Fibroblast of skin of right quadriceps (primary cell): ENCODE measurements at places on chromosomes 12 and 14.

DNA sequence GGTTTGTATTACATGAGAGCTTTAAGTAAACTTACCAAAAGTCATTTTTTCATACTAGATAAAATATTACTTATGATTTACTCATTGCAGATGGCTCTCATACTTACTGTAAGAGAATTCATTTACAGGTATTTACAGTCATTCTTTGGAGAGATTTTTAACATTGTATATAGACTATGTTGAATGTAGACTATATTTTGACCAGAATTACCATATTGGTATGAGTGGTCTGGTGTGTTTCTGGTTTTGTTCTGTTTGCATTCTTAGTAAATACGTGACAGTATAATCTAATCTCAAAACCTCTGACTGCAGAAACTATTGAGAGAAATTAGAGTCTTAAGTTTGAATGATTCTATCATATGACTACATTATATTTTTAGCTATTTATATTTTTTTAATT is 91.1 kb downstream of the USP15 start:
- DNase-seq = no peak

DNA sequence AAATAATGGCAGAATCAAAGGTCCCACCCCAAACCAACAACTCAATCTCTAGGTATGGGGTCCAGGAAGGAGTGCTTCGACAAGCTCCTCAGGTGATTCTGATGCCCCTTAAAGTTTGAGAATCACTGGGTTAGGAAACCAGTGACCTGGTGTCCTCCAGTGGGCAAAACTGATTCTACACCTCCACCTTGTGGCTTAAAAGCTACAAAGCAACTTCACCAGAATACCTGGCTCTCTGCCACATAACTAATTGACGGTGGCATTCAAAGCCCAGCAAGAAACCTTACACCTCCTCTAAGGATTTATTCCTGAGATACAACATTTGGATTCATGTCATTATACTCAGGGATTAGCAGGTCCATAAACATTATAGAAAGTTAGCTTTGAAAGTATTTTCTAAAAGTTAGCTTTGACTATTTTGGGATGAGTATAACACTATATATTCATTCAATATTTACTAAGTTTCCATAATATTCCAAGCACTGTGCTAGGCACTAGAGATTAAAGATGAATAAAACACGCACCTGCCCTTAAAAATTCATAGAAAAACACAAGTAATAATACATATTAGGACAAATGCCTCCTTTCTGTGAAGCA is 45.4 kb downstream of the DCAF5 start:
- DNase-seq = peak; percentile 73

- no peak for DNase-seq
Observed at GRCh38 chr14:71960494-71961353, 28.5 kb downstream of the RGS6 start.

- no peak for DNase-seq
Observed at GRCh38 chr12:67202678-67203012, 66.5 kb upstream of the CAND1 start.

- no peak for DNase-seq
Observed at GRCh38 chr14:96261053-96261452, 5.0 kb downstream of the BDKRB1 start.

DNA sequence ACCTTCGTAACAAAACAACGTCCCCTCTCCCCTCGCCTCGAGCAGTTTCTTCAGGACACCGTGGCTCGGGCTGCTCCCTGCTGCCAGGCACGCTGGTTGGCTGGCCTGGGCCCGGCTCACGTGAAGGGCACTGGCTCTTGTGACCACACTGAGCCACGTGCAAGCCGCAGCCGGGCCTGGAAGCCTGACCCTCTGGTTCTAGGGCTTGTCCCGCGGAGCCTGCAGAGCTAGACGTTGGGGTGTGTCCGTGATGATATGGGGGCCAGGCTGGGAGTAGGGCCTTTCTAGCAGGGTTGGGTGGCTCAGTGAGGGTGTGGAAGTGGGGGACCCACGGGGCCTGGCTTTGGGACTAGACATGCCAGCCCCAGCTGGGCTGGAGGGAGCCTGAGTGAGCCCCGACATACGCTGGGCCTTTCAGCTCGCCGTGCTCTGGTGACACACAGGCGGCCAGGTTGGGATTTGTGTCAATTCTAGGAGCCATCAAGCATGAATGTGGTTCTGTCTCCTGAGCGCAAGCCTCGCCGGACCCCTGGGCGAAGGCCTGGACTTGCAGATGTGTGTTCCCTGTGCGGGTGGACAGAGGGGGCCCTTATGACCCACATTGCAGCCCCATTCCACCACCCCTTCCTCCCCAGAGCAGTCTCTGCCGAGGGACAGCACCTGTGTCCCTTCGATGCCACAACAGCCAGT is 13.6 kb upstream of the AMN start:
- no peak for DNase-seq

DNA sequence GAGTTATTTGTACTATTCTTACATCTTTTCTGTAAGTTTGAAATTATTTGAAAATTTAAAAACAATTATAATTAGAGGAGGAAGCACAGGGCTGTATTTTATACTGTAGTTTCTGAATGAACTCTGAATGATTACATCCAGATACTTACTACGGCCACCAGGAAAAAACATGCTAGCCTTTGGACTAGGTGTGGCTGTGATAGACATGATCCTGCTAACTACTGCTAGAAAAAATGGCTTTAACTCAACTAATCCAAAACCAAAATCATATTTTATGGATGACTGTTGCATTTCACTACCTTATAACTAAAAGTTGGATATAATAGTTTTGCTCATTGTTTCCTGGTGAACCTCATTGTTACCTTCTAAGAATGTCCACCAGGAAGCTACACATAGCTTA is 15.1 kb upstream of the SLC25A3 start:
- no peak for DNase-seq

- DNase-seq = no peak
Observed at GRCh38 chr14:96949594-96949993, 152.4 kb downstream of the VRK1 start.

DNA sequence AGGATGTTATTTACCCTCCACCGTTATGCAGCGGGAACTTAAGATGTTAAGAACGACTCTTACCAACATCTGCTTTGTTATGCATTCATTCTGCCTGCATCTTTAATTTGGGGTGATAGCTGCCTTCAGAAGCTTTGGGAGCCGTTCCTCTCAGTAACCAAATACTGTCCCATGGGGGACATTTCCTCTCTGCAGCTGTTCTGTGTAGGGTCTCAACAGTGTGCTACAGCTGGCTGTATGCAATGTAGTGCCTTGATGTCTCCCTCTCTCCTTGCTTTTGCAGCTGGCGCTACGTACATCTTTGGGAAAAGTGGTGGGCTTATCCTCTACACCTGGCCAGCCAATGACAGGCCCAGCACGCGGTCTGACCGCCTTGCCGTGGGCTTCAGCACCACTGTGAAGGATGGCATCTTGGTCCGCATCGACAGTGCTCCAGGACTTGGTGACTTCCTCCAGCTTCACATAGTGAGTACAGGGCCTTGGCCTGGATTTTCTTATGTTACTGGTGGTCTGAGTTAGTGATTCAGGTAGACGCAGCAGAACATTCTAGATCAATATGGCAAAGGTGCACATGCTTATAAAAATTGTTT is 744.3 kb downstream of the DIO2 start:
- DNase-seq = no peak

DNA sequence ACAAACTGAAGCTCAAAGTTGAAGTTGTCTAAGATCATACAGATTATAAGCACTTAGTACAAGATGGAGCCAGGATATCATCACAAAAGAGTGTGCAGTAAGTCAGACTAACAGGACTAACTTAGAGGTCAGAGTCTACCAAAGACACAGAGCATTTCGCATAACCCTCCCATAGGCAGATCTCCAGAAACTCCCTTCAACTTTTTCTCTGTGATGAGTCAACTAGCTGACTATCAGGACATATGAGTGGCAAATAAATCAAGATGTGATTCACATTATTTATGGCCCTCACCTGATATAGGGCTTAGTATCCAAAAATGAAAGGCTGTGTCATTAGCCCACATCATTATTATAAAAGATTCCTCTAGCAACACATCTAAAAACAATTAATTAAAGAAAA is 484.6 kb downstream of the GALC start:
- no peak for DNase-seq

DNA sequence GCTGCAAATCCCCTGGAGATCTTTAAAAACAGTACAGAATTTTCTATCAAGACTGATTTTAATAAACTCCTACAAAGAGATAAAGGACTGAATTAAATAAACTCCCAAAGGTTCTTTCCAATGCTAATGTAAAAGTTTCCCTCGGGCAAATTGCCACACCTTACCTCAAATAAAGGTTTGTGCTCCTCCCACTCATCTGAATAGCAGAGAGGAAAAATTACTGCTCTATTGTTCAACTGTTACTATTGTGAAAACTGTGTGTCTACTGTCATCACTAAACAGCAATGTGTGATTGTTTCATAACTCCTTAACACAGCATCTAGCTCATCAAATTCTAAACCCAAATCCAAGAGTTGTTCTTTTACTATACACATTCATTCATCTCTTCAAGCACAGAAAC is 3.2 kb downstream of the SPTLC2 start:
- DNase-seq = no peak

GRCh38 chr14:69985463-69985862 is 106.2 kb downstream of the SMOC1 start:
- no peak for DNase-seq

GRCh38 chr14:100340423-100340813 is 17.3 kb downstream of the SLC25A47 start:
- no peak for DNase-seq

DNA sequence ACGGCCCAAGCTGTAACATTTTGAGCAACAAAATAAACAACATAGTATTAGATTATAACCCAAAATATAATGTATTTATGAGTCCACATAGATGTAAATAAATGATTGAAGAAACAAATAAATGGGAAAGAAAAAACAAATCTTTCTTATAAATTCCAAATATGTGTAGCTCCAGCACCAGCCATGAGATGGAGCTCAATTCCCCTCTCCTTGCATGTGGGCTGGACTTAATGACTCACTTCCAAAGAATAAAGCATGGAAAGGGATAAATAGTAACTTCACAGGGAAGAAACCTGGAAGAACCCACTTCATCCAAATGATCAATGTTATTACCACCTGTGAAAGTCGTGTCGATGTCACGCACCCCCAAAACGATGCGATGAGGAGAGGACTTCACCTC is 158.8 kb downstream of the RPAP3 start:
- peak; percentile 36 for DNase-seq

DNA sequence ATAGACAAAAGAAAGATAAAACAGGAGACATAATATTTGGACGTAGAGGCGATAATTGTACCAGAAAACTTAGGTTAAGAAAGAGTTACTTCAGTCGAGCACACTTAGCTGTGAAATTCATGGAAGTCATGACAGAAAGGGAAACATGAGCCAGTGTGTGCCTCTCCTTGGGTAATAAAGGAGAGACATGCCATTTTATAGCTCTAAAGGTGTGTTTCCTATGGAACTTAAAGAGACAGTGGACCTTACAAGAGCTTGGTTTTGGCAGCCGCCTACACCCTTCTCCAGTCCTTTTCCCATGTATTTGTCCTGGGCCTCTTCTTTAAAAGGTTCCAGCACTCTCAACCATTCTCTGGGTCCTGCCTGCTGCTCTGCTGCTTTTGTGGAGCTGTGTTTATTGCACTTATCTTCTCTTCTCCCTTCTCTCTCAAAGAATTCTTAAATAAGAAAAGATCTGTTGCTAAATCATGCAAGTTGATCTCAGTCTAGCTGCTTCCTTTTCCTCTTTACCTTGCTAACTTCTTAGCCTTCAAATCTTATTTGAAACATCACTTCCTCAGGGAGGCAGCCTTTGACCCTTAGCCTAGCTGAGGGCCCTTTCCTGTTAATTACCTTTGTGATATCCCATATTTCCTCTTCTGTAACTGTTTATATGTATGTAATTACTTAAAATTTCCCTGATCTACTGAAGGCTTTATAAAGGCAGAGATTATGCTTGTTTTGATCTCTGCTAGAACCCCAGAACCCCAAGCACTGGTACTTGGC is 81.8 kb upstream of the EVL start:
- no peak for DNase-seq

DNA sequence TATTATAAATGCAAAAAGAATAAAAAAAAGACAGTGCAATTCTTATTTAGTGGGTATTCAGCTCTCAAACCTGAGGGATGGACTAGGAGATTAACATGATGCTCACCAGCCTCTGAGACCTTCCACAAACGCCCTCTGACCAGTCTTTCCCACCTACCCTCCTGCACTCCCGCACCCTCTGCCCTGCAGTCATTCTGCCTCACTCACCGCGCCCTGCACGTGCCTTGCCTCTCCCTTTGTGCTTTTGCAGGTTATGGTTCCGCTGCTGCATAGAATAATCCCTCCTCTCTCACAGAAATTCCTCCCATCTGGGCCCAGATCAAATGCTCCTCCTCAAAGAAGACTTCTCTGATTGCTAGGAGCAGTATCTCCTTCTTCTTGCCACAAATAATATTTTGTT is 28.5 kb upstream of the TMCC3 start:
- no peak for DNase-seq

GRCh38 chr14:20556500-20557211 is 4.2 kb downstream of the RNASE9 start:
- DNase-seq = no peak

DNA sequence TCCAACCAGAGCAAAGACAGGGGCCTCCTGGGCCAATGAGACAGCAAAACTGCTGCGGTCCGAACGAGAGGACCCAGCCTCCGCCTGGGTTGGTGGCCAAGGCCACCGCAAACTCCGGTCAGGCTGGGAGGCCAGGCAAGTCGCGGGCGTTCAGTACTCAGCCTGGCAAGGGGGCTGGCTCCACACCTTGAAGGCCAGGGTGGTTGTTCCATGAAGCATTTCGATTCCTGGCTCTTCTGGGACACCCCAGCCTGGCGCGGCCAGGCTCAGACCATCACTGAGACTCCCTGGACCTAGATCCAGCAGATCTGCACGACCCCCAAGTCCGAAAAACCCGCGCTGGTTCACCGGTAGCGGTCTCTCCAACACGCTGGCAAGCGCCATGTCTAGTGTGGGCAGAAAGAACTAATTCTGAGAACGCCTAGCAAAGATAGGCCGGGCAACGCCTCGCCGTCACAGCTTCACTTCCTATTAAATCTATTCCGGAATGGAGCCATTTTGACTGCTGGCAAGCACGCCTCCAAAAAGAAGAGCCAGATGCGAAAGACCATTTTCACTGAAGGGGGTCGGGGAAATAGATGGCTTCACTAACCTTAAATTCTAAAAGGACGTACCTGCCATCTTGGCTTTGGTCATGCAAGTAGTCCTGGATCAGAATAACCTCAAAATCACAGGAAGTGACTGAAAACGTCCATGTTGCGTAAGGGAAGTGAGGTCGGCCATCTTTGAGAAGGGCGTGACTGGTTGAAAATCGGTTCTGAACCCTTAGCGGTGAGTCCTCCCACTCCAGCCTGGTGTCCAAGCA is at the start of gene PSMB5:
Gene PSMB5, minus strand, starts transcription at position 403 of the 805 bp plus-strand sequence. Its CDS starts 19 bp downstream, at position 384.
- DNase-seq = peak; percentile 94
